ENCODE measurements at places on chromosomes 5 and 9.

GRCh38 chr9:133710661-133711427 lies 27.3 kb downstream of the SARDH start:
- DNase-seq: no peak

- no peak for DNase-seq
These were observed 16.2 kb upstream of the CPLX2 start for GRCh38 chr5:175855041-175855720.

DNA sequence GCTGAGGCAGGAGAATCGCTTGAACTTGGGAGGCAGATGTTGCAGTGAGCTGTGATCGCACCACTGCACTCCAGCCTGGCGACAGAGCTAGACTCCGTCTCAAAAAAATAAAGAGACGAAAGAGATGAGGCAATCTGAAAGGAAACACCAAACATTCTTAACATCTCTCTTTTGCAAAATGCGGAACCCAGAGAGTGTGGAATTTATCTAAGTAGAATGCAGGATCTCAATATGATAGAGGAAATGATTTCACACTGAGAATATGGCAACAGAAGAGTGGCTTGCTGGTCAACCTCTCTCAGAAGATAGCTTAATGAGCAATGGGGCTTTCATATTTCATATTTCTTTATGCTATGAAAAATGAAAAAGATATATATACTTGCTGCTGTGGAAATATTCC lies 33.4 kb upstream of the PCA3 start:
- DNase-seq: no peak

GRCh38 chr9:75461183-75461582 lies 372.9 kb downstream of the OSTF1 start:
- no peak for DNase-seq

DNA sequence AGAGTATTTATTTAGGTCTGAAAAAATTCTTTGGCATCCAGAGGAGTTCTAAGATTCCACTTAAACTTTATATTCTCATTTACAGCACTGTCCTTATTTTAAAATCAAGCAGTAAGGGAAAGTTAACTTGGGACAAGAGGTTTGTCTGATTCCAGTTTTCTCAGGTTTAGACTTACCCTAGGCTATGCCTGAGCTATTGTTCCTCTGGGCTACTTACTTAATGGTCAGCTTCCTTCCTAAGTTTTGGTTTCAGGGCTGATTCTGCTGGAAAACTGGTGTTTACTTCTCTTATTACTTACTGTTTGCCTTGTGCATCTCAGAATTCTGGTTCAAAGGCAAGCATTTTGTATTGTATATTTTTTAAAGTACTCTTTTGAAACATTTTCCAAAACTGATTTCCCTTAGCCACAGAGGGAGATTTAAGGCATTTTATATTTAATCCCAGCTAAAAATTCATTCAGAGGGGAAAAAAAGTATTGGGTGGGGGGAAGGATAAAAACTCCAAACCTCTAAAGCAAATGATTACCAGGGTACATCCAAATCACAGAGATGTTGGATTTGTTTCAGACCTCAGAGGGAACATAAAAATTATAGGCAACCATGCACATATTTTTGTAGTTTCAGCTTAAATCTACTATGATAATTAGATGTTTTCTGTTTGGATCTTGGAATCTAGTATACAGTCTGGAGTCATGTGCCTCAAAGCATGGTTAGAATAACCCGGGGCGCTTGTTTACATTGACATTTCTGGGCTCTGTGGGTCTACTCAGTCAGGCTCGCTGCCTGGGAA lies 290.0 kb downstream of the ARHGAP26 start:
- no peak for DNase-seq

- DNase-seq: no peak
These were observed 16.3 kb upstream of the DENND1A start for GRCh38 chr9:123946101-123946821.

- no peak for DNase-seq
These were observed 6.3 kb upstream of the GZMA start for GRCh38 chr5:55096182-55096581.

DNA sequence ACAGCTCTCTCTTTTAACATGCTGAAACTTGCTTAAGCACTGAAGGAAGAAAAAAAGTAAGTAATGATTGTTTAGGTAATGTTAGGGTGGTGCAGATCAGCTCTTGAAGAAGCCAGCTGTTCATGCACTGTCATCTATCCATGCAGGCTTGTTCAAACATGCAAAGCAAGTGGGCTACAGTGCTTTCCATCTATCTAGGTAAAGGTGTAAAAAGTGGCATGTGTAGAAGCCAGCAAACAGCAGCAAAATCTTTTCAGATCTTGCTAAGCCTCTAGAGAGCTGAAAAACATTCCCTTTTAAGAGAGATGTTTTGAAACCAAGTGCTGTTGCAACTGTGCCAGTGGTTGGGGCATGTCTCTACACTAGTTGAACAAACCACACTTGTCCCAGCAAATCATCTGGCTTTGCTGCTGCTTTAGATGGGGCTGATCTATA lies 214.4 kb downstream of the EFNA5 start:
- DNase-seq: no peak

GRCh38 chr5:171595401-171595800 lies 176.0 kb downstream of the FGF18 start:
- no peak for DNase-seq

- no peak for DNase-seq
These were observed 14.0 kb downstream of the ORM2 start for GRCh38 chr9:114343471-114344187.

GRCh38 chr5:133741818-133742355 lies 129.5 kb upstream of the FSTL4 start:
- DNase-seq: no peak

GRCh38 chr5:2184563-2185540 lies 302.1 kb upstream of the IRX4 start:
- no peak for DNase-seq

- DNase-seq: no peak
These were observed 27.6 kb upstream of the PSD2 start for GRCh38 chr5:139767960-139768359.

- no peak for DNase-seq
These were observed 10.1 kb downstream of the CDKN2A start for GRCh38 chr9:21984101-21984500.

GRCh38 chr5:112084149-112084548 lies 327.2 kb upstream of the NREP start:
- DNase-seq: no peak

GRCh38 chr5:127865273-127865672 lies 162.1 kb downstream of the CCDC192 start:
- no peak for DNase-seq

- DNase-seq: no peak
These were observed 42.5 kb downstream of the STXBP1 start for GRCh38 chr9:127654619-127655018.

GRCh38 chr5:115435778-115436712 lies 108.5 kb downstream of the FEM1C start:
- DNase-seq: no peak

DNA sequence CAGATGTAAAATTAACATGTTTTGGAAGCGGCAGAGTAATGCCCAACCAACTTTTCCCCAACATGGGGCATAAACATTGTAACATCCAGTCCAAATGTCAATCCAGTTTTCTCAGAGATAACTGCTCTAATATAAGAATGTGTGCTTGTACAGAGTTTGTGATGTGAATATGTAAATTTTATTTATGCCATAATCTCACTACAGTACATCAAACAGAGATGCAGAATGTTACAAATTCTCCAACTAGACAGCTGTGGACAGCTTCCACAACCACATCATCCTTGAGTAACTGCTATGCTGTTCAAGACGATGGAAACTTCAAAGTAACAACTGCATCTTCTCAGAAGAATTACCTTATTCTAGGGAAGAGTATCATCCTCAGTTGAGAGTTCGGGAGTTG lies 109.9 kb downstream of the GLDC start:
- no peak for DNase-seq

DNA sequence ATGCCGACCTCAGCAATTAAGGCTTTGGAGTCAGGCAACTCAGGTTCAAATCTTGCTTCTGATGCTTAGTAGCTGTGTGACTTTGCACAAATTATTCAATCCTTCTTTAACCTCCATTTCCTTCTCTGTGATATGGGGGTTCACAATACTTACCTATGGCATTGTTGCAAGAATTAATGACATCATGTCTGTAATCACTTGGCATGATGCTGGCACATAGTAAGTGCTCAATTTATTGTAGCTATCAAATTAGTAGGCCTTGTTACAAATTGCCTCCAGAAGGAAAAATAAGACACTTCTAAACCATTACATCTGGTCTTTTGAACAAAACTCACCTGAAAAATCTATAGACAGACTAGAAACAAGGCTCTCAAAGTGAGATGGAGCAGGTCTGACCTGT lies 29.9 kb upstream of the NDFIP1 start:
- DNase-seq: no peak

DNA sequence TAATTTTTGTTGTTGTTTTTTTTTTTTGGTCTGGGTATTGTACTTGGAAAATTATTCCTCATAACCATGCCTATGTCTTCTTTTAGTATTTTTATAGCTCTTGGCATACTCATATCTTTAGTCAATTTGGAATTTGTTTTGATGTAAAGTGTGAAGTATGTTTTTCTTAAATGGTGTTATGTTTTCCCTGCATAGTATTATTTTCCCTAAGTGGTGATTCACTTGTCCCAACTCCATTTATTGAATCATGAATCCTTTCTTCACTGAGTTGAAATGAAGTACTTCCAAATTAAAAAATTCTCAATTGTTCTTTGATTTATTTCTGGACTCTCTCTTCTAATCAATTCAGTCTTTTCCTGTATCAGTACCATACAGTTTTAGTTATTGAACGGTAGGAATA lies 46.5 kb downstream of the POLK start:
- no peak for DNase-seq

DNA sequence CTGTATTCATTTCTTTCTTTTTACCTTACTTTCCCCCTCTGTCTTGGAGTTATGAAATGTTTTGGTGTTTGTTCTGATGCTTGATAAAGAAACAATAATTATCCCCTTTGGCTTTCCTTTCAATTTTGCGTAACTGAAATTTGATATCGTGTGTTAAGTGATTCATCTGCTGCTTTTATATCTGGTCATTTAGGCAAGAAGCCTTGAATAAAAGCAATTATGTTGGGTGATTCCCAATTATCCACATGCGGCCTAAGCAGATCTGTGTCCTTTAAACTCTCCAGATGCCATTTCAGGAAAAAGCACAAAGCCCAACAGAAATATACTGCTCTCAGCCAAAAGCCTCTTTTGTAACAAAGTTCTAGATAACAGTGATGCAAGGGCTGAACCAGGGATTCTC lies 92.8 kb downstream of the TAF11L14 start:
- DNase-seq: no peak

- DNase-seq: no peak
These were observed 5.2 kb downstream of the DUSP1 start for GRCh38 chr5:172765766-172766286.

- no peak for DNase-seq
These were observed 41.5 kb upstream of the GDNF start for GRCh38 chr5:37881359-37881758.

DNA sequence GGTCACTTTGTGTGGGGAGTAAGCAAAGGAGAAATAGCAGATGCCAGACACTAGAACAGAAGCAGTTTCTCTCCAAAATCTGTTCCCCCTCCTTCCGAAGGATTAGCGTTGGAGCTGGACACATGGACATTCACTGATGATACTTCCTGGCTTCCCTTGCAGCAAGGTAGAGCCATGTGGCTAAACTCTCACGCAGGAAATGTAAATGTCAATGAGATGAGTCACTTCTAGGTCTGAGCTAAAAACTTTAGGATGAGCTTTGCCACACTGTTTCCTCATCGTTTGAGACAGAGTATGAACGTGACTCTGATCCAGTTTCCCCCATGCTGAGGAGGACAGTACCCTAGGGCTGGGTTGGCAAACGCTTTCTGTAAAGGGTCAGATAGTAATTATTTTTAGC lies 5.1 kb downstream of the BHMT2 start:
- DNase-seq: no peak

GRCh38 chr5:172093965-172094364 lies 87.5 kb upstream of the FBXW11 start:
- DNase-seq: no peak

DNA sequence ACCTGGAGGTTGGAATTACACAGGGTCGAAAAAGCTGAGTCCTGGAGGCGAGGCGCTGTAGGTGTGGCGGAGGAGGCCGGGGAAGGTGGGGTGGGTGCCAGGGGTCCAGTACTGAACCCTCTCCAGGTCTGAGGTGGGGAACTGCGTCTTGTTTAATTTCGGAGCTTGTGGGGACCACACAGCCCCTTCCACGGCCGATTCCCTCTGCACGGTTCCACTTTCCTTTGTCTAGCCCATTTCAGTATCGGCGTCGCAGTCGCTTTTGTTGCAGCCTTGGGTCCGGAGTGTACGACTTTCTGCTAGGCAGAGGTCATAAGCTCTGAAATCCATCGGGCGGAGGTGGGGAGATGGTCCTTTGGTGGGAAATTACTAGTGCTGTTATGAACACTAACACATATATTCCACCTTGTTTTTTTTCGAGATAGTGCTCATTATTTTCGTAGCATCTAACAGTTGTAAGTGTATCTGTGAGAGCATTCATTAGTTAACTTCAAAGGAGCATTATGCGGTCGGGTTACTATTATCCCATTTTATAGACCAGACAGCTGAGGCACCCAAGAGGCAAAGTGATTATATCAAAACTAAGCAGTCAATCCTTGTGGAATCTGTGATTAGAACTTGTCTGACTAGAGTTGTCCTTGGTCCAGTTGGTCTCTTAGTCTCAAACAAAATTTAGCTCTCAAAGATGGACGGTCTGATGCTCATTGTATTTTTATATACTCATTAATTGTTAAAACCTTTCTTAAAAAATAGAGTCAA lies 737 bp downstream of the RNF180 start:
- DNase-seq: peak; percentile 18

DNA sequence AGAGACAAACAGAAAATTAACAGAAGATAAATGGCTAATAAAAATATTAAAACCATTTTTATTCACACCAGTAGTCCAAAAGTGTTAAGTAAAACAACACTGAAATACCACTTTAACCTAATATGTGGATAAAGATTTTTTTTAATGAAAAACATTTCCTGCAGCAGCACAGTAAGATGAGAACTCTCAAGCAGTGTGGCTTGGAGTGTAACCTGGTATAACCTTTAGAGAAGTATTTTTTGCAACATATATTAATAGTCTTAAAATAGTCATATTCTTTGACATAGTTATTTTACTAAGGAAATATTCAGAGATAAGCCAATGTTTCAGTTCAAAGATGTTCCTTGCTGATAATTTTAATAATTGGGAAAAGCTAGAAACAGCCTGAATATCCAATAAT lies 644.4 kb downstream of the PDE4D start:
- no peak for DNase-seq

DNA sequence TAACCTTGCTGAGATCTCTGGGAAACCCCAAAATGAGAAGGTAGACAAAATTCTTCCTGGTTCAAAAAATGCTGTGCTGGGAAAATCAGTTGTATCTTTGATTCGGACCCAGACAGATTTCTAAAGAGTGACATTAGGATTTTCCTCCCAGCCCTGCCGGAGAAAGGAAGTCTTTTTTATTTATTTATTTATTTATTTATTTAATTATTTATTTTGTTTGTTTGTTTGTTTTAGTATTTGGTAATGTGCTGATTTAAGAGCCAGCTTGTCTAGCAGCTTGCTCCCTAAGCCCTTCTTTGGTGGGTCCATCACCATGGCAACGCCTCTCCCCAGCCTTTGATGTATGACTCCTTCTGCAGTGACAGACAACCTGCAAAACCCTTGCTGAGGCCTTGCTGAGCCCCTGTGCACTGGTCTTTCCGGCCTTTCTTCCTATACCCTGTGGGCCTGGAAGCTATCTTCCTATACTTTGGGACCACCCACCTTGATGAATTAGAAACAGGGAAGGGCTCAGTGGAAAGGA lies 60.6 kb upstream of the AFAP1L1 start:
- no peak for DNase-seq
